ENCODE measurements at places on chromosomes 7 and 10. TPM values are rescaled to one million over a fixed set of nuclear protein-coding genes. Genes with fewer than 3 reads are reported as not detected.

THSD7A gene
- total RNA-seq, result 1.2 TPM

CD36 gene
- total RNA-seq, result 0.60 TPM

CALHM1 gene
- 0.34 TPM for total RNA-seq

AGAP5 gene
- 3.1 TPM for total RNA-seq

VSIR gene
- total RNA-seq, result not detected

PRSS1 gene
- total RNA-seq, result not detected

BAIAP2L1 gene
- 42.0 TPM for total RNA-seq

GRCh38 chr7:70645876-70646351 lies 486.0 kb upstream of the GALNT17 start:
- no peak for DNase-seq

- no peak for DNase-seq
These were observed 37.9 kb downstream of the PNLIPRP3 start for GRCh38 chr10:116465546-116465945.

DNA sequence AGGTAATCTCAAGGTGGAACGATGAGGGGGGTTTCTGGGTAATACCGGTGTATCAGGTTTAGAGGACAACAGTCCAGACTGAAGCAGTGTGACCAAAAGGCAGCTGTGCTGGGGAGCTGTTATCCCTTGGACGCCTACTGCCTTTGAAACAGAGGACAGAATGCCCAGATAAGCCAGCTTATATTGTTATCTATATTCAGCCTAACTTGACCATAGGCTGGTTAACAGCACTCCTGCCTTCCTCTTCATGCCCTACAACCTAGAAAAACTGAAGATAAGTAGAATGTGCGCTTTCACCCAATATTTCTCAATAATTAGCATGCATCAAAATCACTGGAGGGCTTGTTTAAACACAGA lies 44.9 kb downstream of the IL6 start:
- DNase-seq, result no peak

DNA sequence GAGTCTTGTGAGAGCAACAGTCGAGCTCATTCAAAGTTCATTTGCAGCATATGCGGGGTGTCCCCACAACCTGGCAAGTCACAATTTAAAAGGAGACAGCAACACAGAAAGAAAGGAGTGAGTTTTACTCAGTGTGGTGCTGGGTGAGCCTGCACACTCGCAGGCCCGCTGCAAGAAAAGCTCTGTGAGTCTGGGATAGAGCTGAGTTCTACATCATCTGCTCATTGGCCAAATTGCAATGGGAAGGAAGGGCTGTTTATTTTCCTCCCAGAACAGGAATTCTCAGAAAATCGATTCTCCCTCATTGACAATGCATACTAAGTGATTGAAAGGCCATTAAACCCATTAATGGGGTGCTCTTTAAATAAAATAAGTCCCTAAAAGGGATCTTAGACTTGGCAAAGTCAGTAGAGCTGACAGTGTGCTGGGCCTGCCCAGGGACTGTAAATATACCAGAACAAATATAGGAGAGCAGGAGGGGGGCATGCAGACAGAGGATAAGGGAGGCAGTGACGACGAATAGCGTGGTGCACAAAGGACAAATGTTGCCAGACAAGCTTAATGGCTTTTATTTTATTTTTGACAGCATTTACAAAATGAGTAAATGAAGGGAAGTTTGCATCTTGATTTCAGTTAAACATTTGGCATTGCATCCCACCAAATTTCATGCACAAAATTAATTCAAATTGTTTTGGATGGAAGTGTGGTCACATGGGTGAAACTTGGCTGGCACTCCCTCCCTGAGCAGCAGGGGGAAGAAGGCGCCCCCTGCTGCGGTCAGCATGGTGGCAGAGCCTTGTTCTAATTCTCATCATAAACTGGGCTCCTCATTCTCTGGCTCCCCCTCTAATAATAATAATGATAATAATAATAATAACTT lies 215.7 kb downstream of the SNX10 start:
- DNase-seq, result no peak

GRCh38 chr10:11535346-11535959 lies 76.0 kb downstream of the USP6NL start:
- DNase-seq, result no peak

DNA sequence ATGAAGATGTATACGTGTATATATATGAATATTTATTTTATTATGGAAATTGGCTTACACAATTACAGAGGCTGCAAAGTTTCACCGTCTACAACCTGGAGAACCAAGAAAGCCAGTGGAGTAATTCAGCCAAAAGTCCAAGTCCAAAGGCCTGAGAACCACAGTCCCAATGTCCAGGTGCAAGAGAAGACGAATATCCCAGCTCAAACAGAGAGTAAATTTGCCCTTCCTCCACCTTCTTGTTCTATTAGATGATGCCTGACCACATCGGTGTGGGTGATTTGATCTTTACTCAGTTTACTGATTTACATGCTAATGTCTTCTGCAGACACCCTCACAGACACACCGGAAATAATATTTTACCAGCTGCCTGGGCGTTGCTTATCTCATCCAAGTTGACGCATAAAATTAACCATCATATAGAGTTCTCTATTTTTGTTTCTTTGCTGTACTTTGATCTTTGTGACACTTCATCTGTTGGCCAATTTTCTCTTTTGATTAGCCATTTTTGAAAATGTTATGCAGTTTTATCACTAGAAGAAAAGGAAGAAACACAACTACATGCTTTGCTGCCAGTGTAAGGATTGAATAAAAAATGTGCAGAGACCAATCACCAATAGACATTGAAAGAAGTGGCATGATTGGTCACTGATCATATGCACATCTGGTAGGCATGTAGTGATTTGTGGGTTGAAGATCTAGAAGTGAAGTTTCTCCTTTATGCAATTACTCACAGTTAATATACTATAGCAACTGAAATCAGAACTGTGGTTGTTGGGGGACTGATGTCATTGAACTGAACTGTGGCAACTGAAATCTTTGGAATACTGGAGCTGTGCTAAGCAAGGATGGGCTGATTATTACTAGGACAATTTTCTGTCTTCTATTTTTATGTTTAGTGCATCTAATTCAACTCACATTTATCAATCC lies 68.5 kb downstream of the EPDR1 start:
- DNase-seq, result no peak

DNA sequence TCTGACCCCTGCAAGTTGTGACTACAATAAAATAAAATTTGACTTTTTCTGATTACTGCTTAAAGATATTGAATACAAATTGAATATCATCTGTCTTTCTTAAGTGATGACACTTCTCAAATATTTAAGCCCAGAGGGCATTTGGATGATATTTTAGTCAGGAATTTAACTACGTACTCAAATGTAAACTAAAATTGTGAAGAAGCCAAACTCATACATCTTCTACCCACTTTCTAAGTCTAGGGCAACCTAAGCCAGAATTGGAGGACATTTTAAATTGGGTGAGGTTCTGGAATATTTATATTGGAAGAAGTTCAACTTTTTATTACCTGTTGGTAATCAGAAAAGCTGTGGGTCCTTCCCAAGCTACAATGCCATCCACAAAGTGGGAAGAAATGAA lies 149.1 kb upstream of the WDR11 start:
- DNase-seq, result no peak

DNA sequence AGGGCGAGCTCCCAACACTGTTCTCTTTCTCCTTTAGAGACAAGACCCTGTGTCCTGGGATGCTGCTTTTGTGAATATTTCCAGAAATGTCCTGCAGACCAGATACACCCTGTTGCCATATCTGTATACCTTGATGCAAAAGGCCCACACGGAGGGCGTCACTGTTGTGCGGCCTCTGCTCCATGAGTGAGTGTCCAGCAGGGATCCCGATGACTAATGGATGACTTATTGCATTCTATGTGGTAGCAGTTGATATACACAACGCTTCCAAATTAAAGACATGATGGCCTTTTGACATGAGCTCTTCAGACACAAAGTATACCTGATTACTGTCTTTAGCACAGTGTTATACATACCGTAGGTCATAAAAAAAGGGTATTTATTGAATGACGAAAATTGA lies 45.0 kb upstream of the MGAM2 start:
- DNase-seq, result no peak

GRCh38 chr10:89251409-89252224 lies at the start of gene LIPA:
LIPA (minus strand) TSS chr10:89251775; CDS start chr10:89247648, 4,127 bp downstream.
- peak; percentile 98 for DNase-seq

- no peak for DNase-seq
These were observed 64.6 kb downstream of the JAZF1 start for GRCh38 chr7:28116041-28116440.

- DNase-seq, result no peak
These were observed 6.5 kb downstream of the STAM start for GRCh38 chr10:17650416-17650815.

DNA sequence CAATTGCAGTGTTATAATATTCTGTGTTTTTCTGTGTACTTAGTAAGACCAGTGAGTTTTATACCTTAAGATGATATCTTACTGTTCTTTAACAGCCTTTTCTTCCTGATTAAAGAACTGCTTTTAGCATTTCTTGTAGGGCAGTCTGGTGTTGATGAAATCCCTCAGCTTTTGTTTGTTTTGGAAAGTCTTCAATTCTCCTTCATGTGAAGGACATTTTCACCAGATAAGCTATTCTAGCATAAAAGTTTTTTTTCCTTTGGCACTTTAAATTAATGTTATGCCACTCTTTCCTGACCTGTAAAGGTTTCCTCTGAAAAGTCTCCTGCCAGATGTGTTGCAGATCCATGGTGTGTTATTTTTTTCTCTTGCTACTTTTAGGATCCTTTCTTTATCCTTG lies 1059.8 kb downstream of the LRMDA start:
- no peak for DNase-seq

DNA sequence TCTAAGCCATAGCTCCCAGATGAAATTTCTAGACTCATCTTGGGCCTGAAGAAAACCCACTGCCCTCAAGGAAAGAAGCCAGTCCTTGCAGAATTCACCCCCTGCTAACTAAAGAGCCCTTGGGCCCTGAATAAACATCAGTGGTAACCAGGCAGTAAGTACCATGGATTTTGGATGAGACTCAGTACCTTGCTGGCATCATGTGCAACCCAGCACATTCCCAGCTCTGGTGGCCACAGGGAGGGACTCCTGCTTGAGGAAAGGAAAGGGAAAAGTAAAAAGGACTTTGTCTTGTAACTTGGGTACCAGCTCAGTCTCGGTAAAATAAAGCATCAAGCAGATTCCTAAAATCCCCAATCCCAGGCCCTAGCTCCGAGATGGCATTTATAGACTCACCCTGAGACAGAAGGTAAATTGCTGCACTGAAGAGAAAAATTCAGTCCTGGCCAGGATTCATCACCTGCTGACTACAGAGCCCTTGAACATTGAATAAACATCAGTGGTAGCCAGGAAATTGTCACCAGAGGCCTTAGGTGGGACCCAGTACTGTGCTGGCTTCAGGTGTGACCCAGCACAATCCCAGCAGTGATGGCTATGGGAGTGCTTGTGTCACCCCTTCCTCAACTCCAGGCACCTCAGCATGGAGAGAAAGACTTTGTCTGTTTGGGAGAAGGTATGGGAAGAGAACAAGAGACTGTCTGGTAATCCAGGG lies 31.2 kb upstream of the SFTPD start:
- no peak for DNase-seq

- no peak for DNase-seq
These were observed 16.4 kb downstream of the UCN3 start for GRCh38 chr10:5381187-5381586.

Data from H1 (cell line).